ENCODE measurements at places on chromosomes 1 and 21. TPM values are rescaled to one million over a fixed set of nuclear protein-coding genes. Genes with fewer than 3 reads are reported as not detected.

GRCh38 chr1:162218975-162219374 is 149.5 kb downstream of the NOS1AP start:
- peaks cover 19% of the 10 kb centered on the region for H3K27me3 ChIP-seq
- H3K4me1 ChIP-seq = no peaks in the 10 kb centered on the region
- no peak overlapping the region for H3K27ac ChIP-seq
- no peak for DNase-seq
- no peak overlapping the region for H3K4me3 ChIP-seq

- DNase-seq = peak; percentile 68
- no peaks in the 10 kb centered on the region for H3K27me3 ChIP-seq
- peaks cover 11% of the 10 kb centered on the region for H3K4me1 ChIP-seq
Observed at GRCh38 chr21:46108827-46109312, 11.0 kb downstream of the COL6A2 start.

GRCh38 chr1:163320891-163321290 is 863 bp upstream of the NUF2 start:
- H3K36me3 ChIP-seq = no peaks in the 10 kb centered on the region
- H3K27me3 ChIP-seq = no peaks in the 10 kb centered on the region
- DNase-seq = no peak
- peak overlapping the region; percentile 98 for H3K27ac ChIP-seq
- peaks cover 22% of the 10 kb centered on the region for H3K4me1 ChIP-seq

GRCh38 chr1:223074445-223075300 is 68.4 kb downstream of the TLR5 start:
- H3K27ac ChIP-seq = no peak overlapping the region

DNA sequence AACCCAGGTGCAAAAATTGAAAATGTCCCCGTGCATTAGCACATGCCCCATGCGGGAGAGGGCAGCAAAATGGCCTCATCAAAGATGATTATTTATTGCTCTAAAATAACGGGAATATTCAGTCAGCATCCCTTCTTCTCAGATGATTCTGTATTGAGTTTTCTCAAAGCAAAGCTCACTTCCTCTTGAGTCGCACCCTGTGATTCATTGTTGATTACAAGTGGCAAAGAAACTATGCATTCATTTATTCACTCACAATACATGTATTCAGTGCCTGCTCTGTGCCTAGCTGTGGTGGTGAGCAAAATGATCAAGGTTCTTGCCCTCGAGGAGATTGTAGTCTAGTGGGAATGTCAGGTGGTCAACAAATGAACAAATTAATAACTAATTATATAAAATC is 226.0 kb upstream of the KAZN start:
- H3K27me3 ChIP-seq = no peaks in the 10 kb centered on the region
- H3K27ac ChIP-seq = no peak overlapping the region
- H3K4me3 ChIP-seq = no peak overlapping the region
- peaks cover 4% of the 10 kb centered on the region for H3K4me1 ChIP-seq
- no peak for DNase-seq
- H3K36me3 ChIP-seq = no peaks in the 10 kb centered on the region

DNA sequence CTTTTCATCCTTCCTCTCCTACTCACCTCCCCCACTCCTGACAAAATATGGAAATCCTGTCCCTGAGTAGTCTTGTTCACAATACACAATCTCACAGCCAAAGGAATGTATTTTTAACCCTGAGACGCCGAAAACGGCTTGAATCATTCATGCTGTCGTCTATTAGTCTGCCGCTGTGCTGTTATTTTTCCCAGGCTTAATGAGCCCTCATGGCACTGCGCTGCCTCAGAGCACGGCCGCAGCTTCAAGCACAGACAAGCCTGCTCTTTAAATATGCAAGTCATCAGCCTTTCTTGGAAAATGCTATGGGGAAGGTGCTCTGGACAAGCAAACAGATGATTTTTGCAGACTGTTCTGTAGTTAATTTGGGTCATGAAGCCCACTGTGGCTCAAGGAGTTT is 302.7 kb downstream of the DISC1 start:
- DNase-seq = no peak
- H3K4me1 ChIP-seq = peaks cover 26% of the 10 kb centered on the region
- peak overlapping the region; percentile 30 for H3K4me3 ChIP-seq
- peak overlapping the region; percentile 71 for H3K27ac ChIP-seq

- H3K4me3 ChIP-seq = no peak overlapping the region
- H3K27ac ChIP-seq = no peak overlapping the region
- DNase-seq = no peak
- peaks cover 26% of the 10 kb centered on the region for H3K36me3 ChIP-seq
Observed at GRCh38 chr1:23848673-23849616, 19.1 kb downstream of the FUCA1 start.

DNA sequence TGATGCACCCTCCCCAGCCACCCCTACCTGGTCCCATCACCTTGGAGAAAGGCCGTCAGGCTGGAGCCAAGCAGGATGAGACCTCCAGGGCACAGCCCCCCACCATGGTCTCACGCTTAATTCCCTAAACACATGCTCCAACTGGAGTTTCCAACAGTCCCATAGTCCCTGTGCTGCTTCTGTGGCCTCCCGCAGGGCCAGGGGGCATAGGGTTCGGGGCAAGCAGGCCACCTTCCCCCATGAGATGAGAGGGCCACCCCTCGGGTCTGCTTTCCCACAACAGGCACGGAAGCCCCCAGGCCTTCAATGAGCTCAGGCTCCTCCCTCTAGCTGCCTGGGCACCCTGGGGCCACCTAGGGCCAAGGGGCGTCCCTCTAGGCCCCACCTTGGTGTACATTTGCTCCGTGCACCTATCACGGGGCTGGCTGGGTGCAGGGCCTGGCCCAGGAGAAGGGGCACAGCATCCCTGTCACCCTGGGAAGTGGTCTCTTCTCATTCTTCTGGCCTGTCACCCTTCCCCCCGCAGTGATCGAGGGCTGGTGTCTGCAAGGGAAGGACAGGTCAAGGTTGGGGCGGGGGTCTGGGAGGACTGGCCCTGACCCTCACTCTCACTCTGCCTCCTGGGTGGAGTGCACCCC is 42.4 kb downstream of the TRIM11 start:
- peaks cover 7% of the 10 kb centered on the region for H3K4me1 ChIP-seq
- no peak overlapping the region for H3K4me3 ChIP-seq
- no peaks in the 10 kb centered on the region for H3K27me3 ChIP-seq
- H3K27ac ChIP-seq = no peak overlapping the region
- H3K36me3 ChIP-seq = no peaks in the 10 kb centered on the region

GRCh38 chr1:168320800-168321450 is 40.2 kb downstream of the TBX19 start:
- no peak for DNase-seq
- peaks cover 26% of the 10 kb centered on the region for H3K4me1 ChIP-seq
- peaks cover 15% of the 10 kb centered on the region for H3K36me3 ChIP-seq
- H3K27me3 ChIP-seq = no peaks in the 10 kb centered on the region
- H3K27ac ChIP-seq = peak overlapping the region; percentile 88
- no peak overlapping the region for H3K4me3 ChIP-seq

GRCh38 chr1:231240531-231240882 is 505 bp upstream of the GNPAT start:
- peak overlapping the region; percentile 94 for H3K27ac ChIP-seq
- peak overlapping the region; percentile 93 for H3K4me3 ChIP-seq
- no peaks in the 10 kb centered on the region for H3K27me3 ChIP-seq
- no peak for DNase-seq

DNA sequence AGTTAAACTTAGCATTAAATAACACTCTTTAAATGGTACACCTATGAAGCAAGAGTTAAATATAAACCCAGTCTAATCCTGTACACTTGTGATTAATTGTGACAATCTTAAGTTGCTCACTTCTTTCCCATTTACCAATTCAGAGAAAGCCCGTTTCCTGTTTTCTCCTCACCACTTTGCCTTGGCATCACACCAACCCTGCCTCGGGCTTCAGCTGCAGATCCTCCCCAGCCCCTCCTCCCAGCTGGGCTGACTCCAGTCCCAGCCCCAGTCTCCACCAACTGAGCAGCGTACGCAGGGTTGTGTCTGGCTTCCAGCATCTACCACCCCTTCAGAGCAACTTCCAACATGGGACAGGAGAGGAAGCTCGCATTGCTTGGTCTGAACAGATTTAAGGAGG is 4.1 kb downstream of the PYCR2 start:
- no peaks in the 10 kb centered on the region for H3K27me3 ChIP-seq
- peak overlapping the region; percentile 88 for H3K27ac ChIP-seq
- H3K4me1 ChIP-seq = peaks cover 37% of the 10 kb centered on the region
- H3K36me3 ChIP-seq = peaks cover 23% of the 10 kb centered on the region
- DNase-seq = peak; percentile 92

DNA sequence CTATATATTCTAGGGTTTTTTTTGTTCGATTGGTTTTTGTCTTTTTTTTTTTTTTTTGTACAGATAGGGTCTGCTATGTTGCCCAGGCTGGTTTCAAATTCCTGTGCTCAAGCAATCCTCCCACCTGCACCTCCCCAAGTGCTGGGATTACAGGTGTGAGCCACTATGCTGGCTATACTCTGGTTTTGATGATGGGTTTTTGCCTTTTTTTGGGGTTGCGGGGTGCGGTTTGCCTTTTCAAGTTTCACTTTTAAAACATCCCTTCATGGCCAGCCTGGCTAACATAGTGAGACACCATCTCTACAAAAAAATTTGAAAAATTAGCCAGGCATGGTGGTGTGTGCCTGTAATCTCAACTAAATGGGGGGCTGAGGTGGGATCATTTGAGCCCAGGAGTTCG is 10.0 kb downstream of the KDM5B start:
- H3K4me3 ChIP-seq = no peak overlapping the region
- DNase-seq = no peak
- H3K36me3 ChIP-seq = peaks cover 1% of the 10 kb centered on the region
- H3K27ac ChIP-seq = no peak overlapping the region
- peaks cover 39% of the 10 kb centered on the region for H3K4me1 ChIP-seq

DNA sequence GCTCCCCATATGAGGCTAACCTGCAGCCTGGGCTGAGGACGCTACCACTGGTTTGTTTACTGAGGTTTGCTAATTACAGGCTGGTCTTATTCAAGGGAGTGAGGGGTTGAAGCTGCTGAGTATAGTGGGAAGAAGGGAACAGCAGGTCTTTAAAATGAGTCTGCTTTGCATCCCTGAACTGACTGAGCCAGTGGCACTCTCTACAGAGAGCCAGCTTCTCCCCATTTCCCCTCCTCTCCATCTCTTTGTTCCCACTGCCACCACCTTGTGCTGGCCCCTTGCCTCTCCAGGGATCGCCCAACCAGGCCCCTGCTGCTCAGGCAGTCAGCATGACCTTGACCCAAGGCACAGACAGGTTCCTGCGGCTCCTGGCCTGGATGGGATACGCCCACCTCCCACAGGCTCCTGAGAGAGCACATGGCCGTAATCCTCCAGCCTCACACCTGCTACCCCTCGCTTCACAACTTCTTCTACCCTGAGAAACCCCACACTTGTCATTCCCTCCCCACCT is 45.0 kb downstream of the IER5 start:
- H3K27me3 ChIP-seq = no peaks in the 10 kb centered on the region
- DNase-seq = no peak
- peak overlapping the region; percentile 100 for H3K27ac ChIP-seq
- H3K4me3 ChIP-seq = no peak overlapping the region
- no peaks in the 10 kb centered on the region for H3K36me3 ChIP-seq

DNA sequence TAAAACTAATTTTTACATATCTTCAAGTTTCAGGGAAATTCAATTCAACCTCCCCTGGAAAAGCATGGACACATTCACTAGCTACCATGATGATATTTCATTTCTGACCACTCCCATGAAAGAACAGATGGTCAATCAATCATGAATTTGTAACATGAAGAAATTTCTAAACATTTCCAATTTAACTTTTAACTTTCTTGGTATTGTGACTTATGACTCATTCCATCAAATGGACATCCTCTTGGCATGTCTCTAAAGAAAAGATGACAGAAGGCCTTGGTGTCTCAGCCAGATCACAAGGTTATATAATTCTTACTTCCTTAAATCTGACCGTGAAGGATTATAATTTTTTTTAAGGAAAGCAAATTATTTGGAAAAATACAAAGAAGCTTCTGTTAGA is 10.5 kb upstream of the MCOLN3 start:
- peaks cover 14% of the 10 kb centered on the region for H3K4me1 ChIP-seq
- no peak for DNase-seq
- H3K4me3 ChIP-seq = no peak overlapping the region
- no peaks in the 10 kb centered on the region for H3K36me3 ChIP-seq
- no peak overlapping the region for H3K27ac ChIP-seq

- H3K4me3 ChIP-seq = no peak overlapping the region
- H3K27me3 ChIP-seq = no peaks in the 10 kb centered on the region
- no peak overlapping the region for H3K27ac ChIP-seq
- H3K4me1 ChIP-seq = peaks cover 26% of the 10 kb centered on the region
- peak; percentile 77 for DNase-seq
Observed at GRCh38 chr1:17162941-17163340, 42.0 kb upstream of the PADI1 start.

- H3K27me3 ChIP-seq = peaks cover 17% of the 10 kb centered on the region
- peaks cover 14% of the 10 kb centered on the region for H3K4me1 ChIP-seq
- no peak overlapping the region for H3K27ac ChIP-seq
- H3K4me3 ChIP-seq = no peak overlapping the region
- H3K36me3 ChIP-seq = no peaks in the 10 kb centered on the region
Observed at GRCh38 chr1:29688471-29689365, 452.4 kb downstream of the PTPRU start.

GRCh38 chr1:61782771-61783170 is 40.5 kb downstream of the PATJ start:
- no peak for DNase-seq
- H3K4me1 ChIP-seq = no peaks in the 10 kb centered on the region
- H3K27me3 ChIP-seq = no peaks in the 10 kb centered on the region
- H3K4me3 ChIP-seq = no peak overlapping the region
- H3K27ac ChIP-seq = no peak overlapping the region

DNA sequence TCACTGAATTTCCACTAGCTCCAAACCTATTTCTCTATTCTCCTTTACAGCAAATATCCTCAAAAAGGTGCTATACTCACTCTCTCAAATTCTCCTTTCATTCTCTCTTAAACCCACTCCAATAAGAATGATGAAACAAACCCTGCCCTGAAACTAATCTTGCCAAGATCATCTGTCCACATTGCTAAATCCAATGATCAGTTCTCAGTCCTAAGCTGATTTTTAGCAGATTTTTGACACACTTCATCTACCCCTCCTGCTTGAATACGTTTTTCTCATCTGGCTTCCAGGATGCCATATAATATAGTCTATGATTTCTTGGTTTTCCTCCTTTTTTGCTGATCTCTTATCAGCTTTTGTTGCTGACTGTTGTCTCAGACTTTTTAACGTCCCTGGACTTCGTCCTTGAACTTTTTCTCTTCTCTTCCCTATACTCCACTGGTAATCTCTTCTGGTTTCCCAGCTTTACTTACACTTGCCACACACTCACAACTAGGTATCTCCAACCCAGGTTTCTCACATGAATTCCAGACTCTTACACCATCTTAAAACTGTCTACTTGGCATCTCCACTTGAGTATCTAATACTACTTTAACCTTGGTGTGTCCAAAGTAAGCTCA is 35.3 kb downstream of the RERE start:
- DNase-seq = no peak
- H3K4me3 ChIP-seq = no peak overlapping the region
- H3K27ac ChIP-seq = no peak overlapping the region
- H3K36me3 ChIP-seq = no peaks in the 10 kb centered on the region
- no peaks in the 10 kb centered on the region for H3K4me1 ChIP-seq

GRCh38 chr1:70387507-70387906 is 23.6 kb upstream of the CTH start:
- no peaks in the 10 kb centered on the region for H3K36me3 ChIP-seq
- no peaks in the 10 kb centered on the region for H3K4me1 ChIP-seq
- no peak for DNase-seq
- peaks cover 17% of the 10 kb centered on the region for H3K27me3 ChIP-seq

- H3K4me1 ChIP-seq = no peaks in the 10 kb centered on the region
- DNase-seq = no peak
- no peaks in the 10 kb centered on the region for H3K27me3 ChIP-seq
- no peak overlapping the region for H3K27ac ChIP-seq
Observed at GRCh38 chr1:68745011-68745410, 248.1 kb upstream of the DEPDC1 start.

FAM163A gene
- total RNA-seq = not detected

MKNK1 gene
- 35.0 TPM for total RNA-seq

OR2L8 gene
- total RNA-seq = not detected

ADORA3 gene
- not detected for total RNA-seq

TIE1 gene
- not detected for total RNA-seq

FNDC10 gene
- total RNA-seq = 25.6 TPM

SYT6 gene
- not detected for total RNA-seq

DMRTA2 gene
- total RNA-seq = not detected

Data from osteocyte (in vitro differentiated cells).